ENCODE measurements at places on chromosomes 4 and X.
A peak's percentile ranks its signal among the peaks of the same experiment; 100 is the strongest.

GRCh38 chr4:15936495-15936894 is 2.0 kb downstream of the FGFBP1 start:
- no peak for DNase-seq

DNA sequence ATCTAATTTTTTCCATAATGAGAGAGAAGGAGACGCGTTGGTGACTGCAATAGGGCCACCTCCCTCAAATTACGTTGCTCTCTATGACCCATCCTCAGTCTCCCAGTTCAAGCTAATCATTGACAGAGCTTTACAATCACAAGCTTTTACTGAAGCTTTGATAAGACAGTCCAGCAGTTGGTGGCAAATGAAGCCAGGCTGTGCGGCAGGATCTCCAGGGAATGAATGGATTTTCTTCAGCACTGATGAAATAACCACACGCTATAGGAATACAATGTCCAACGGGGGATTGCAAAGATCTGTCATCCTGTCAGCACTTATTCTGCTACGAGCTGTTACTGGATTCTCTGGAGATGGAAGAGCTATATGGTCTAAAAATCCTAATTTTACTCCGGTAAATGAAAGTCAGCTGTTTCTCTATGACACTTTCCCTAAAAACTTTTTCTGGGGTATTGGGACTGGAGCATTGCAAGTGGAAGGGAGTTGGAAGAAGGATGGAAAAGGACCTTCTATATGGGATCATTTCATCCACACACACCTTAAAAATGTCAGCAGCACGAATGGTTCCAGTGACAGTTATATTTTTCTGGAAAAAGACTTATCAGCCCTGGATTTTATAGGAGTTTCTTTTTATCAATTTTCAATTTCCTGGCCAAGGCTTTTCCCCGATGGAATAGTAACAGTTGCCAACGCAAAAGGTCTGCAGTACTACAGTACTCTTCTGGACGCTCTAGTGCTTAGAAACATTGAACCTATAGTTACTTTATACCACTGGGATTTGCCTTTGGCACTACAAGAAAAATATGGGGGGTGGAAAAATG is at the start of gene KLB:
Gene KLB, plus strand, starts transcription at position 168 of the 821 bp plus-strand sequence. Its CDS starts 20 bp downstream, at position 188.
- no peak for DNase-seq

GRCh38 chrX:25144043-25144940 is 128.5 kb upstream of the ARX start:
- peak; percentile 45 for DNase-seq

- DNase-seq = no peak
Observed at GRCh38 chrX:71168134-71168533, 23.5 kb downstream of the NLGN3 start.

GRCh38 chr4:25823632-25824031 is 39.2 kb downstream of the SEL1L3 start:
- no peak for DNase-seq

DNA sequence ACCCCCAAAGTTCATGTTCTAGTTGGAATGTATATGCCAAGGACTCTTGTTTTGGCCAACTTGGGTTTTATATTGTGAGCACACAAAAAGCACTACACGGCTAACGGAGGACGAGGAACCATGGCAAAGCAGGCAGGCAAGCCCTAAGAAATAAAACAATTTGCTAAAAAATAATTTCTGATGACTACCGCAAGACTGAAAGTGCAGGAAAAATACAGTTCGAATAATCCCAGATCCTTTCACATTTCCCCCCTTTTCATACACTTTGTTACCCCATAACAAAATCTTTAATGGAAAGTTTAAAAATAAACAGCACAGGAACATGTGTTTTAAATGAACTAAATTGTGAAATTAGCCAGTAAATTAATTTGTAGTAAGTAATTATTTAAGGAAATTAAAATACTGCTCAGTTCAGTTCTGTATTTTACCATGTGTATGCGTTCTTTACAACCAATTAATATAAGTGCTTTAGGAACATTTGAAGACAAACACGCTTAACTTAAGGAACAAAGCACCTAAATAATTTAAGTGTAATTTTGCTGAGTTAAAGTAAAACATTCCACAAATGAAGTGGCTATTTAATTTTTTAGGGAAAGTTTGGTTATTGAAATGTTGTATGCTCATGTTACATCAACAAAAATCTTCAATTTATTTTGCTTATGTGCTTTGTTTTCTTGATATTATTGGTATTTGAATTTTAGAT is 12.4 kb upstream of the PITX2 start:
- DNase-seq = no peak

- DNase-seq = peak; percentile 27
Observed at GRCh38 chr4:8346838-8347605, 77.5 kb downstream of the HTRA3 start.

- no peak for DNase-seq
Observed at GRCh38 chrX:54945224-54945623, 24.6 kb downstream of the TRO start.

GRCh38 chr4:120775431-120775830 is 147.1 kb downstream of the PRDM5 start:
- no peak for DNase-seq

- no peak for DNase-seq
Observed at GRCh38 chr4:58962424-58962823, 1852.2 kb upstream of the IGFBP7 start.

GRCh38 chrX:22035236-22035635 is 3.1 kb downstream of the PHEX start:
- no peak for DNase-seq

DNA sequence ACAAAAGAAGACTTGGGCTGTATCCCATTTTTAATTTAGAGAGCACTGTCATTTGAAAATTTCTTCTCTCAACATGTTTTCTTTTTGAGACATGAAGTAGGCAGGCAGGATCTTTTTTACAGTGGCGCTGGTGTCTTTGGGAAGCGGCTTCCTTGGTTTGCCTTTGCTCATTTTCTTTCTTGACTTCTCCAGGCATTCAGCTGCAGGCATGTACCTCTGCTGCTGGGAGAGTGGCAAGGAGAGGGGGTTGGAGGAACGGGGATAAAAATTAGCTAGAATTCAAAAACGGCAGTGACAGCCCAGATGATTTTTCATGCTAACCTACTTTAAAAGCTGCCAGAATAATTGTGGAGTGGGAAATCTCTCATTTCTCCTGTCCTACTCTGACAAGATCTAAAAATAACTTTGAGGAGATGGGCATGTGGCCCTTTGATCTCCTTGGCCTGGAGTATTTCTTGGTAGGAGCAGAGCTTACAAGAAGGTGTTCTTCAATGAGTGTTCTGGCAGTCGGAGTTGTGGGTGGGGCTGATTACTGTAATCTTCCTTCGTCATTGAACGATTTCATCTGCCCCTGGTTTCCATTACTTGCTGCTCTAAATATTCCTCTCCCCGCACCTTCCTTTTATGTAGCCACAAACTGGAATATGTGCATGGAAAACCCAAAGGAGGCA is 54.8 kb downstream of the TBL1X start:
- peak; percentile 16 for DNase-seq

- DNase-seq = no peak
Observed at GRCh38 chr4:101282076-101282844, 65.1 kb downstream of the PPP3CA start.

GRCh38 chr4:91373546-91373945 is 930.2 kb upstream of the GRID2 start:
- no peak for DNase-seq

GRCh38 chr4:120524237-120524636 is 398.3 kb downstream of the PRDM5 start:
- DNase-seq = no peak

DNA sequence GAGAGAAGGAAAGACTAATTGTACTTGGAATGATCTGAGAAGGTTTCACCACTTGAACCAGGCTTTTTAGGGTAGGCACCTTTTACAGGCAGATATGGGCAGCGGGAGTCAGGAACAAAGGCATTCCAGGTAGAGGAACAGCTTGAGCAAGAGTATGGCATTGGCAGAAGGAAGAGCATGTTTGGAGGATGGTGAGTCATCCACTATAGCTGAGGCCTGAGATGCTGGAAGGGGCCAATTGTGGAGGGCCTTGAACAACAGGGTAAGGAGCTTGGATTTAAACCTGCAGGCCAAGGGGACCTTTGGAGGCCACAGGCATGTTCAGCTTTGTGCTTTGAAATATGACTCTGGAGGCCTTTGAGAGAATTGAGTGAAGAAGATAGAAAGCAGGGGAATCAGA is 32.2 kb downstream of the PFKFB1 start:
- no peak for DNase-seq

DNA sequence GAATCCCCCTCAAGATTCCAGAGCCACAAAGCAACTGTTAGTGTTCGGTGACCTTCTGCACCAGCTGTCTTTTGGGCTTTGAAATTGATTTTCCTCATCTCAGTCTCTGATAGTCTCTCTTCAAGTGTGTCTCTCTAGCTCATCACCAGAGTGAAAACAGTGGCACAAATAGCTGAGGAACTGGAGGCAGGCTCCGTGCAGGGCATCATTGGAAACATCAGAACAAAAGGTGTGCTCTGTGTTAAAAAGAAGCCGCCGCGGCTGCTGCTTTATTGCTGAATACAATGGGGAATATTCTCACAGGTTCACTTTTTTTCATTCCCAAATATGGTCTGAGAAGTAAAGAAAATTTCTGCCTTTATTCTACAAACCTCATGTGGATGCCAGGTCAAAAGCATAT is 297.5 kb downstream of the DCTD start:
- no peak for DNase-seq

- no peak for DNase-seq
Observed at GRCh38 chrX:73615022-73615421, 52.0 kb downstream of the CHIC1 start.

DNA sequence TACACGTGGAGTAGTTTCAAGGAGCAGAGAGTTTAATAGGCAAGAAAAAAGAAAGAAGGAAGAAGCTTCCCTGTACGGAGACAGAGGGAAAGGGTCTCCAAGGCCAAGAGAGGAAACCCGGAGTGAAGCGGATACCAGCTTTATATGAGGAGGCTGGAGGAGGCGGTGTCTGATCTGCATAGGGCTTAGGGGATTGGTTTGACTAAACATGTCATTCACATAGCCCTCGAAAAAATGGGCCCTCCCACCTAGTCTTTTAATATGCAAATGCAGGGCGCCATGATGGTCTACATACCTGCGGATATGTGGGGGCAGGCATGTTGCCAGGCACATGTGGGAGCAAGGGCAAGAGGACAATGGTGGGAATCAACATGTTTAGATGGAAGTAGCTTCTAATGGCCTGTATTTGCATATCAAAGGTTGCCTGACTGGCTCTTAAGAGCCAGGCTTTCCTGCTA is 103.1 kb upstream of the UGT8 start:
- no peak for DNase-seq

Measured in AG20443 (cell line).